ENCODE measurements at places on chromosomes 12 and 14.

GRCh38 chr12:46263140-46264016 lies 5.5 kb downstream of the SLC38A1 start:
- DNase-seq, result no peak

- DNase-seq, result no peak
Observed at GRCh38 chr12:47216150-47216677, 136.5 kb upstream of the AMIGO2 start.

- no peak for DNase-seq
Observed at GRCh38 chr12:38391007-38391406, 74.4 kb downstream of the ALG10B start.

DNA sequence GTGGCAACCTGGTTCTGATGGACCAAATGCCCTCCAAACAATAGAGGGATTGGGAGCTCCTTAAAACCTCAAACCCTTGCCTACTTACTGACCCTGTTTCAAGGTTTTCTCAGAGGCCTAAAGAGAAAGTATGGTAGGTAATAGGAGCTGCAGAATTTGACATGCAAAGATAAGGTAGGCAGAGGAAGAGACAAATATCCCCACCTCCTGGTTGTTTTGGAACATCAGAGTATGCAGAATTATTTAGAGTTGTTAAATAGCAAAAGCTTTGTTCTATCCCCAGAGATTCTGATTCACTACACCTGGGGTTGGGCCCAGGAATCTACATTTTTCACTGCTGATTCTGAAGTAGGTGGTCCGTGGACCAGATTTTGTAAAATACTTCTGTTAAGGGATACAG lies 421.2 kb downstream of the SOX5 start:
- DNase-seq, result no peak

GRCh38 chr12:75364919-75365318 lies 26.0 kb upstream of the GLIPR1L2 start:
- DNase-seq, result no peak

GRCh38 chr14:56812364-56813141 lies 2.3 kb upstream of the OTX2 start:
- no peak for DNase-seq

GRCh38 chr14:64110802-64111201 lies 183.4 kb downstream of the ESR2 start:
- no peak for DNase-seq

DNA sequence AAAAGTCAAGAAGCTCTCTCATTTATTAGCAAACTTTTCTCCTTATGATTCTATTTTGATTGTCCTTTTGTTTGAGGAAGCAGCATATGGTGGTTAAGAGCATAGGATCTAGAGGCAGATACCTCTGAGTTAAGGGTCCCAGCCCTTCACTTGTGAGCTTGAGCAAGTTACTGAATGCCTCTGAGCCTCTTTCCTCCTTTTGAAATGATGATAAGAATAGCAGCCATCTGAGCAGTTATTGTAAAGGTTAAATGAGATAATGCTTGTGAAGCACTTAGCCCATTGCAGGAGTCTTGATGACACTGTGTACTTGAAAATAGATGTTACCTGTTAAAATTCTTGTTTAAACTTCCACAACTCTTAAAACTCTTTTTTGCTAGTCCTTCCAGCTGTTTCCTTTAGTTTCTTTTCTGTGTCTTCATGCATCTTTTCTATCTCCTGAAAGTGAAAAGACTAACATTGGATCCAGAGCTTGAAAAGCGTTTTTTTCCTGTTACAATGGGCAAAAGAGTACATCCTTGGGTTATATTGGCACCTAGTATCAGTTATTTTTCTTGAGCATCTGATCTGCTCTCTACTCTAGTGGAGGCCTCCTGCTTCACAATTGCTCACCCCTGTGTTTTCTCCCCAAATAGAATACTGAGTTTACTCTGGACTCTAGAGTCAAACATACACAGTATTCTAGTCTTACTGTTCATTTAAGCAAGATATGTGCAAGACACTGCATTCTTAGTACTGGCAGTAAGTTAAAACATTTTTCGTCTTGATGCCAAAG lies 3.1 kb downstream of the HIF1A start:
- DNase-seq, result no peak

DNA sequence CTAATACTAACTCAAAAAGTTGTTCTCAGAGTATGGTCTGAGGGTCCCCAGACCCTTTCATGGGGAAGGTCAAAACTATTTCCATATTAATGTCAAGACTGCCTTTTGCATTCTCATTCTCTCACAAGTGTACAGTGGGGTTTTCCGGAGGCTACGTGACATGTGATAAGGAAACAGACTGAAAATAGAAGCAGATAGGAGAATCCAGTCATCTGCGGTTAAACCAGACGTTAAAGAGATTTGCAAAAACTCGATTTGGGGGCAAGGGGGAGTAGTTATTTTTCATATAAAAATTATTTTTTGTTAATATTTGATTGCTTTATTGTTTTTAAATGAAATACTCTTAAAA lies 1.0 kb upstream of the NAP1L1 start:
- DNase-seq, result no peak

DNA sequence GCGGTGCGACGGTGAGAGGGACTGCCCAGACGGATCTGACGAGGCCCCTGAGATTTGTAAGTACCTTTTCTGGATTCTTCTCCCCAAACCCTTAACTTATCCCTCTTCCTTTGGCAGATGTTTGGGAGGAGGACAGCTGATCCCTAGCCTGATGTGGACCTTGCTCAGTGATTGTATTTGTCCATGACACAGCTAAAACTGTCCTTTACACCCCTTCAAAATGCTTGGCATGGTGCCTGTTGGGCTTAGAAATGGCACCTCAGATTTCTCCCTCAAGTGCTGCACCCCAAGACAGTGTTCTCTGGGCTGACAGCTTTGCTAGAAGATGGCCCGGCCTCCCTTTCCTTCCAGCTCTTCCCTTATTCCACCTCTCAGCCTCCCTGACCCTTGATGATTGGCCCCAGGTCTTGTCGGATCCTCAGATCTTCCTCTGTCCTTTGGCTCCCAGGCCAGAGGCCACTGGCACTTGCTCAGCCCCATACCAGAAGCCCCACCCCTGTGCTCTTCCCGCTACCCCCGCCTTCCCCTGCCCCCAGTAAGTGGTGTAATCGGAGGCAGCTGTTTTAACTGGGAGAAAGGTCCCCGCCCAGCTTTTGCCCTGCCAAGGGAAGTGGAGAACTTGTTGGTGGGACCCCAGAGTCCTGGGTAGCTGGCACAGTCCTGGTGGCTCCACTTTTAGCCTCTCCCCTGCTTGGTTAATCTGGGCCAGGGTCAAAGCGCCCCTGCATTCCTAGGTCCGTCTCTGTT lies 8.7 kb downstream of the LRP1-AS start:
- no peak for DNase-seq

GRCh38 chr12:31944299-31944698 lies 14.9 kb upstream of the RESF1 start:
- no peak for DNase-seq

- no peak for DNase-seq
Observed at GRCh38 chr12:22981711-22982110, 356.7 kb downstream of the ETNK1 start.

GRCh38 chr12:77642246-77642645 lies 188.4 kb upstream of the NAV3 start:
- DNase-seq, result no peak

DNA sequence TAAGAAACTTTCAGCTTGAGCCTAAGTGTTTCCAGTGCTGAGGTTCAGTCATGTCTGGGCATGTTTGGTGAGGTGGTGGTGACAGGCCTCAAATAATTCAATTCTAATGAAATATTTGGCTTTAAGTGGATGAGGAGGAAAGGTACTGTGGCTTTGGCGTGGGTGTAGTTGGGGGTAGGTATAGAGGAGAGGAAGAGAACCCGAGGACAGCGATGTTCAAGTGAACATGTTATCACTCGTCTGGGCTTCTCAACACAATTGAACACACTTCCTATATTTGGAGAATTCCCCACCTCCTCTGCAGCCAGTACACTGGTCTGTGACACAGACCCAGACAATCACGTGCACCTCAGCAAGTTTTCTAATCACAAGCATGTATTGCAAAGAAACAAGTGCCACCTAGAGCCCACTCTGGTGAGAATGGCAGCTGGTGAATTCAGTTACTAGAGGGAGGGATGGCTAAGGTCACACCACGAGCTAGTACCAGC lies 53.0 kb downstream of the IFNG-AS1 start:
- no peak for DNase-seq
